Astrocyte (in vitro differentiated cells and primary cell): ENCODE measurements at places on chromosomes 12 and 14. TPM values are rescaled to one million over a fixed set of nuclear protein-coding genes. Genes with fewer than 3 reads are reported as not detected.

- peak; percentile 14 for DNase-seq
Measured at GRCh38 chr14:70254476-70254961, 65.8 kb upstream of the SLC8A3 start.

GRCh38 chr14:36227802-36228201, 51.3 kb upstream of the PTCSC3 start:
- peak; percentile 27 for DNase-seq

DNA sequence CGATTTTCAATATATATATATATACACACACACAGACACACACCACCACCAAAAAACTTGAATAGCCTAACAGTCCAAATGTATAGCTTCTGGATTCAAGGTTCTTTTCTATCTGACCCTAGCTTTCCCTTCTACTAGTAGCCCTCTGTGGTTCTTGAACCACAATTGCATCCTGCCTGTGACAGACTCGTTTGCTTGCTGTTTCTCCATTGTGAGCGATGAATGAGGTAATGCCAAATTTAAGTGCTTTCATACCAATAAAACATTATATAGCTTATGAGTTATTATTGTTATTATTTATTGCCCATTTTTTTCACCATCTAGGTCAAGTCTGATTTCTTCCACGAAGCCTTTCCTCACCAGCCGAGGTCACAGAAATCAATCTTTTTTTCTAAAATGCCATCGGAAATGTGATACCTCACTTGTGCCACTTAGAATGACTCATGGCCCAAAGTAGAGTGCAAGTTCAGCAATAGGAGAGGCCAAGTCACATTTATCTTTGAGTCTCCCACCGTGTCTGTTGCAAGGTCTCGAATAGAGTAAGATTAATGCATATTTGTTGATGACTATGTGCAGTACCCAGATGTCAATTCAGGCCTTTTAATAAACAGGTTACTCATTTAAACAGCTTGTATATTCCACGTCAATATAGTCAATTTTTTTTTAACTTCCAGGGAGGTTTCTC, 1015.8 kb upstream of the SEL1L start:
- DNase-seq = no peak

GRCh38 chr12:38892087-38892786, 13.2 kb downstream of the CPNE8 start:
- peak; percentile 35 for DNase-seq

The RPS26 gene
- 39.4 and 45.9 TPM in 2 replicates for total RNA-seq

The KRT77 gene
- total RNA-seq = not detected in 2 replicates

- DNase-seq = no peak
Measured at GRCh38 chr14:106377432-106377831, 851.0 kb downstream of the TMEM121 start.

GRCh38 chr12:111773801-111774551, 7.2 kb downstream of the ALDH2 start:
- DNase-seq = peak; percentile 85

- DNase-seq = peak; percentile 44
Measured at GRCh38 chr12:62256408-62257096, 3.7 kb upstream of the USP15 start.

DNA sequence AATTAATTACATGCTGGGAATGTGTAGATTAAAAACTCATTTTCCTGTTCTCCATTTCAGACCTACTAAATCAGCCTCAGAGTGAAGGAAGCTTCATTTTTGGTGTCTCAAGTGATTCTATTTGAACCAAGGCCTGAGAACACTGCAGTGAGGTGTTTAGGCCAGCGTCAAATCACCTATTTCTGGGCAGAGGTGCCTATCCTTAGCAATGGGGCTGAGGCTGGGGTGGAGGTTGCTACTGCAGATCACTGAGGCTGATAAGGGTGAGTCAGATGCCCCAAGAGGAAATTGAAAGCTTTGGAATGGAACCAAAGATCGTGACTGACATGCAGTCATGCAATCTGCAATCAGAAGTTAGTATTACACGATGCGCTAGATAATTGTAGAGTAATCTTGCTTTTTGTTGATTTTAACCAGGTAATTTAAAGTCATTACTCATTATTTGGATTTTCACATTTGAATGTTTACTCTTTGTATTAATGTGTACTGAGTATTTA, 4.4 kb downstream of the TXNRD1 start:
- peak; percentile 68 for DNase-seq

The OAS3 gene
- 33.8 and 37.1 TPM in 2 replicates for total RNA-seq

The PPP1R1A gene
- 0.52 and 0.58 TPM in 2 replicates for total RNA-seq
